ENCODE measurements at places on chromosomes 6 and 20.

- DNase-seq = no peak
Observed at GRCh38 chr6:165616116-165616515, 46.9 kb downstream of the PDE10A start.

DNA sequence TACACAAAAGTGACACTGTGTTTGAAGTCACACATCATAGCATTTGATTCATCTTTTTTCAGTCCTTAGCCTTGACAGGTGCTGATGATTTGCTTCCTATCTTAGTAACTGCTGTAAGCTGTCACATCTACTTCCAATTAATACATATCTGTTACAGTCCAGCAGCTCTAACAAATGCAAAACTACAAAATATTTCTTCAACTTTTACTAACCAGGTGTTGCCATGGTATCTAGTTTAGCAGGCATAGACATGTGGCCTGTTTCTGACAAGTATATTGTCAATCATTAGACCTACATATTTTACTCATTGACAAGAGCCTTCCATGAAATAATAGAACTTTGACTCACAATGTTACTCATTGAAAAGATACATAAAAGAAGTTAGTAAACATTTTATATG, 1159.7 kb downstream of the GRIK2 start:
- no peak for DNase-seq

DNA sequence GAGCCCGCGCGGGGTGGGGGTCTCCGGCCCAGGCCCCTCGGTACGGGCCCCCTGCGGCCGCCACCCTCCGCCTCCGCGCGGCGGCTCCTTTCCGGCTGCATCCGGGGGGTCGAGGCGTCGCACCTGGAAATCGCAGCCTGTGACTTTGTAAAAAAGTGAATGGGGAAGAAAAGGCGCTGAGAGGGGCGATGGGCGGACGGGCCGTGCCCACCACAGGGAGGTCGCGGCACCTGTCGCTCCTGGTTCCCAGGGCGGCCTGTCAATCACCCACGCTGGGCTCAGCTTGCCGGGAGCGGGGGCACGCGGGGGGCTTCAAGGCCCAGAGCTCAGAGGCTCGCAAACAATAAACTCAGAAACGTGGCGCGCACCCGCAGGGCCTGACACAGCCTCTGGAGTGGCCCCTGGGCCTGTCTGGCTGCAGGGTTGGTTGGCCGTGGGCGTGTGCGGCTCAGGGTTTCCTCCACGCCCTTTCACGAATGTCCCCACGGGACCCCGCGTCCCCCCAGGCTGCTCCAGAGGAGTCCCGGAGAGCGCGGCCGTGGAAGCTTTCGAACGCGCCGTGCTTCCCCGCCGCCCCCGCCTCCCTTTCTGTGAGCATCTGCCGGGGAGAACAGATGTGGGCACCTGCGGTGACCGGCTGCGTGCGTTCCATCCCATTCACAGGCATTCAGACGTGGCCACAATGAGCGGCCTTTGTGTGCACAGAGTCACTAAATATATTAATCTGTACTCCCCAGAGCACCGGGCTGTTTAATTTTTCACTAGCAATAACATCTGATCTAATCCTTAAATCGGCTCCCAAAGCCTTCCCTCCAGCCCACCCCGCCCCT, 6.1 kb upstream of the DLL1 start:
- DNase-seq = no peak

DNA sequence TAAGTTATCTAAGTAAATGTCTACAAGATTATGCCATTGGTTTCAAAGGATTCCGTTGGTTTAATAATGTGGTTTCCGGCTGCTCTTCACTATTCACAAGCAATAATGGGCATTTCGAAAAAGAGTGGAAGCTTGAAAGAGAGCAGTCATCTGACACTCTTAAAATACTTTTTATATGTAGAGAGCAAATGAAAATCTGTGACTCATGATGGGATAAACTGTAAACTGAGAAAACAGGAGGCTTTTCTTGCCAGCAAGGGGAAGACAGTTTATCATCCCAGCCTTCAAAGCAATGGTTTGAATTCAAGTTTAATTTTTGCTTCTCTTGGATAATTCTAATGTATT, 145.7 kb downstream of the KHDC1L start:
- no peak for DNase-seq

DNA sequence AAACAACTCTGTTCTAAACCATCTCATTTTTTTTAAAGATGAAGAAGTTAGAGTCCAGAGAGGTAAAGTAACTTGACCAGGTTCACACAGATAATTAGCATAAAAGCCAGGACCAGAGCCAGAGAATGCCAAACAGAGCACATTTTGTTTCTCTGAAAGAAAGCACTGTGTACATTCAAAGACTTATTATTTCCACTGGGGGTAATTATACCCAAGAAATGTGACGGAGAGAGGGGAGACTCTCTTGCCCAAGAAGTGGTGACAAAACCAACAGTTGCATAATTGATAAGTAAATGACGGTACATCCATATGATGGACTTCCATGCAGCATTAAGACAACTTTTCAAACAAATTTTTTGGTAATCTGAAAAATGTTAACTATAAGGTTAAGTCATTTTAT, 111.6 kb downstream of the RTN4IP1 start:
- peak; percentile 49 for DNase-seq

DNA sequence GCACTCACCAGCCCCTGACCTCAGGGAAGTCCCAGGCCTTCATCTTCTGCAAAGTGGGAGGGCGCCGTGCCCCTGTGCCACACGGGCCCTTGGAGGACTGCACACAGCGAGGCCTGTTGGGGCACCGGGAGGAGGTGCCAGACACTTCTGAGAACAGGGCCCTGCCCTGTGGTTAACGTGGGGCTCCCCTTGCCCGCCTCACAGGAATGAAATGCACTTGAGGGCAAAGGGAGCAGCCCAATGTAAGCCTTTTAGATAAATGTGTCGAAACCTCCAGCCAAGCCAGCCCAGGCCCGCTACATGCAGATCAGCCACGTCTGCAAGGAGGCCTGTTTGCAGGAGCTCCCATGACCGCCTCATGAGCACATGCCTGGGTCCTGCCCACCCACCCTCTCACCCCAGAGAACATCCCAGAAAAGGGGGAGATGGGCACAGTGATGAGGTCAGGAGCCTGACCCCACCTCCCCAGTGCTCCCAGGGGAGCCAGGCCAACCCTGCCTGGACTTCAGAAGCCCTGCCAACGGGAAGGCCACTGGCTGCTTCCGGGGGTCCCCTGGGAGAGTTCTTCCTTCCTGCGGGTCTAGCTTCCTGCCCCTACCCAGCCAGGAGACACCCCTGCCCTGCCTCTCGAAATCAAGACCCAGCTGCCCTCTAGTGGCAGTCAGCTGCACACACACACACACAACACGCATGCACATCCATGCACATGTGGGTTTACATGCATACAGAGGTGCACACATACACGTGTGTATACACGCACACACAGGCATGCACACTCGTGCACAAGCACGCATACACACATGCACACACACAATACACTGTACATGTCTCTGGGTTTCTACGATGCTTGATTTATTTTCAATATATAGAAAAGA, 178.7 kb downstream of the TAF4 start:
- DNase-seq = no peak

GRCh38 chr6:144179237-144179636, 28.9 kb downstream of the STX11 start:
- DNase-seq = no peak

DNA sequence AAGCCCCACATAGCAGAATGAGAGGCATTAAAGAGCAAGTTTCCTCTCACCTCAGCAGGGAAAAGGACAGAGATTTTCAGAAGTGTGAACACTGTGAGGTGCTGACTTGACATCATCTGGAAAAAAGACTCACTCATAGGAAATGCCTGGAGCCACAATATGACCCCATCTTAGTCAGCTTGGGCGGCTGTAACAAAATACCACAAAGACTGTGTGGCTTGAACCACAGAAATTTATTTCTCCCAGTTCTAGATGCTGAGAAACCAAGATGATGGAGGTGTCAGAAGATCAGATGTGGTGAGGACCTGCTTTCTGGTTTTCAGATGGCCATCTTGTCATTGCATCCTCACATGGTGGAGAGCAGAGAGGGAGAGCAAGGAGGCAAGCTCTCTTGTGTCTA, 253.1 kb downstream of the ADGB start:
- DNase-seq = no peak

GRCh38 chr6:119145111-119145510, 66.6 kb upstream of the FAM184A start:
- DNase-seq = peak; percentile 40

GRCh38 chr6:45094831-45095230, 233.3 kb upstream of the RUNX2 start:
- DNase-seq = no peak

GRCh38 chr6:32047539-32047854, 9.3 kb downstream of the CYP21A2 start:
- DNase-seq = no peak

GRCh38 chr6:126307849-126308248, 32.1 kb upstream of the CENPW start:
- DNase-seq = no peak

DNA sequence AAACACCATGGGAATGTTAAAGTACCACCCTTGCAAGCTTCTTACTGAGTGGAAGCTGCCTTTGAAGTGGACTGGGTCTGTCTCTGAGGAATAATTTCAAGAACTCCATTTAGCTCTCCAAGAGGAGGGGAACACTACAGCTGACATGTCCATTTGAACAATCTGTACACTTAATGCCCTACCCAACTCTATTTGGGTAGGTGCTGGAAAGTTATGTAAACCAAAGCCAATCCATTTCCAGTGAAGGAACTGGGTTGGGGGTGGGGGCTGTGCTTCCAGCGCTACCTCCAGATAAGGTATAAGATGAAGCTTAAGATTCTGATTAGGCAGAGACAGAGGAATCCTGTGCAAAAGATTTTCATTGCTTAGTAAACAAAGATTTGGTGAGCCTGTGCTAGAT, 122.0 kb downstream of the TCP11 start:
- DNase-seq = no peak

- no peak for DNase-seq
Observed at GRCh38 chr6:112207131-112207530, 47.2 kb downstream of the LAMA4 start.

- DNase-seq = no peak
Observed at GRCh38 chr6:39043776-39044175, 4.8 kb upstream of the GLP1R start.

- no peak for DNase-seq
Observed at GRCh38 chr20:63890201-63890576, 4.7 kb upstream of the DNAJC5 start.

DNA sequence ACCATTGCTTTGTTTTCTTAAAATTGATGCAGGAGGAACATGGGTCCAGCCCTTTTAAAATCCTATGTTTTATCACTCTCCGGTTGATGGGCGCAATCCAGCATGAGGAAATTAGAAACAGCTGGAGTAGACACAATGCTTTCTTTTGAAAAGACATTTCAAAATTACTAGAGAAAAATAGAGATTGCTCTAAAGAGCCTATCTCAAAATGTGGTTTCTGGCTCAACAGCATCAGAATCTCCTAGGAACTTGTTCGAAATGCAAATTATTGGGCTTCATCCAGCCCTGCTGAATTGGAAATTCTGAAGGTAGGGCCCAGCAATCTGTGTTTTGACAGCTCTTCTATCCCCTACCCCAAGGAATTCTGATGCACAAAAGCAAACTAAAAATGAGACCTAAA, 190.8 kb upstream of the BMP2 start:
- no peak for DNase-seq

DNA sequence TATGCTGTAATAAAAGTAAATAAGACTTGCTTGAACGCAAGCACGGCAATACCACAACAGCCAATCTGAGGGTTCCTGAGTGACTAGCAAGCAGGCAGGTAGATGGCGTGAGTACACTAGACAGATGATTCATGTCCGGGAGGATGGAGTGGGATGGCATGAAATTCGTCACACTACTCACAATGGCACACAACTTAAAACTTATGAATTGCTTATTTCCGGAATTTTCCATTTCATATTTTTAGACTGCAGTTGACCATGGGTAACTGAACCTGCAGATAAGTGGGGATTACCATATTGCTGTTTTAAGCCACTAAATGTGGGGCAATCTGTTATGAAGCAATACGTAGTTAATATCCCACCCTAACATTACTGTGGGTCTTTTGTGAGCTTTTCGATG, 93.6 kb upstream of the NFATC2 start:
- peak; percentile 38 for DNase-seq

DNA sequence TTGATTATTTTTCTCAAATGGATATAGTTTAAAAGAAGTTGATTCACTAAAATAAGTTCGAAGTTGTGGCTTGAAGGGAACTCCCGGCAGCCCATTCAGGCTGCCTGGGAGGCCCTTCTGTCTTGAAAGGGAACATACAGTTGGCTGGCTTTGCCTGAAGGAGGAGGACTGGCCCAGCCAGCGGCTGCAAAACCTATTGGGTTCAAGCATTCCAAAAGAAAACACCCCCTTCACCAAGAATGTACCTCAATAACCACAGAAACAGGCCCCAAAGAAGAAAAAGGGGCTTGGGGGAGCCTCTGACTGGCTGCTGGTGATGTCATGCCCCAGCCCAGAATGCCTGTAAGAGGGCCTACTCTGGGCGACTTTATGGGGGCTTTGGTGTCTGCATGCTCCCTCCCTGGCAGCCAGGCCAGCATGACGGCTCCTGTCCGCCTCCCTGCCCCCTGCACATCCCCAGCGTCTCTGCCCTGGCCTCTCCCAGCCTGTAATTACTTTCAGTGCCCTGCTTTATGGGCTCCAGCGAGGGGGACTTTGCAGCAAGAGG, 36.5 kb downstream of the MAFB start:
- DNase-seq = no peak

- DNase-seq = no peak
Observed at GRCh38 chr6:163709693-163710092, 295.2 kb downstream of the QKI start.
